ENCODE measurements at places on chromosomes 2 and 18.

- no peak for DNase-seq
Observed at GRCh38 chr18:62771494-62772270, 56.3 kb downstream of the PHLPP1 start.

- DNase-seq: no peak
Observed at GRCh38 chr2:85458601-85459563, 40.4 kb downstream of the SH2D6 start.

GRCh38 chr2:167581961-167582574 lies 665.3 kb downstream of the STK39 start:
- no peak for DNase-seq

- no peak for DNase-seq
Observed at GRCh38 chr18:35715139-35715538, 133.6 kb downstream of the GALNT1 start.

- no peak for DNase-seq
Observed at GRCh38 chr18:60411715-60412114, 39.1 kb upstream of the MC4R start.

- no peak for DNase-seq
Observed at GRCh38 chr2:161067846-161068350, 92.3 kb upstream of the TANK start.

DNA sequence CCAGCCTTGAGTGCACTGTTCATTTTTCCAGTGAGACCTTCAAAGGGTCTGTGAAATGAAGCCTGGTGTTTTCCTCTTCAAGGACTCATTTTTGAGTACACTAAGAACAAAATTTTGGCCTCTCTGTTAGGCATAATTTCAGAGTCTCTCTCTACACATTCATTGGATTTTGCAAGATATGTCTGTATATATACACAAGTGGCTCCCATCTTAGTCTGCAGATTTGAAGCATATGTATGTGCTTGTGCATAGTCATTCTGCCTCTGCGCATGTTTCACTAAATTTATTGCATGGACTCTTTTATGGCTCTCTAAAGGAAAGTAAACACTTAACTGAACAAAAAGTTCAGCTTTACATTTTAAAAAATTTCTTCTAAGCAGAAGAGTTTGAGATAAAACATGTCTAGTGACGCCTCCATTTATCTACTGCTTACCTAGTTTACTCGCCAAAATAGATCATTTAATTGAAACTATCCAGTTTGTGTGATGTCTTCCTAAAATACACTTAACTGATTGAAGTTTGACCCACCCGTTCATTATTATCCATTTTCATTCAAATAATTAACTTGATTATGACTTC lies 145.9 kb downstream of the FMNL2 start:
- no peak for DNase-seq

GRCh38 chr2:30940839-30941238 lies 133.6 kb upstream of the CAPN13 start:
- no peak for DNase-seq

DNA sequence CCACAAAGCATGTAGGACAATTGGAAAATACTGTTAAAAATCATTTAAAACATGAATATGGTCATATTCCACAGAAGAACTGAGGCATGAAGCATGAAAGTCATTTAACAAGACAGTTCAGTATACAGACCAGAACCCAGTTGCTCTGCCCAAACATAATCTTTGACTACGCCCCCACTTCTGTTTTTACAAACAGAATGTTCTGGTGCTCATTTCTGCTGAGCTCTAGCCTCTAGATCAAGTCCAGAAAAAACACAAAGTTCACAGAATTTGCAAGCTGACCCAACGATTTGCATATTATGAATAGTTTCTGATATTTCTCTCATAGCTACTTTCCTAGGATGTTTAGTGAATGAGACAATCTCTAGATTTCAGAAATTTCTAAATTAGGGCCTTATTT lies 424.9 kb downstream of the PID1 start:
- no peak for DNase-seq

DNA sequence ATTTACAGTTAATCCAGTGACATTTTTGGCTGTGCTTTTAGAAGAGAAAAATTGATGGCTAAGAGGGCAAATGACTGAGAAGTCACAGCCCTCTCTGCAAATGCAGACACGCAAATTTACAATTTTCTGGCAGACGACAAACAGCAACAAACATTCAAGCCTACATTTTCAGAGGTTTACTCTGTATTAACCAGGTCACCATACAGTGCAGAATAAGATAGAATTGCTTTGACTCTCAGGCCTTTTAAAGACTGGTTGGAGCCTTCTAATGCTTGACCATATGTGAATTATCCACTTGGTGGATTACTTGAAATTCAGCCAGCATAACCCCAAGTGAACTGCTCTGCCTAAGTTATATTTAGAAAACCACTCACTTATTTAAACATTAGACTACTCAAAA lies 280.9 kb upstream of the STON1 start:
- no peak for DNase-seq

GRCh38 chr2:71879509-71880184 lies 268.0 kb downstream of the CYP26B1 start:
- DNase-seq: no peak

GRCh38 chr18:58067601-58068000 lies 23.6 kb downstream of the NEDD4L start:
- DNase-seq: no peak

GRCh38 chr2:103144837-103145236 lies 383.0 kb downstream of the TMEM182 start:
- no peak for DNase-seq

DNA sequence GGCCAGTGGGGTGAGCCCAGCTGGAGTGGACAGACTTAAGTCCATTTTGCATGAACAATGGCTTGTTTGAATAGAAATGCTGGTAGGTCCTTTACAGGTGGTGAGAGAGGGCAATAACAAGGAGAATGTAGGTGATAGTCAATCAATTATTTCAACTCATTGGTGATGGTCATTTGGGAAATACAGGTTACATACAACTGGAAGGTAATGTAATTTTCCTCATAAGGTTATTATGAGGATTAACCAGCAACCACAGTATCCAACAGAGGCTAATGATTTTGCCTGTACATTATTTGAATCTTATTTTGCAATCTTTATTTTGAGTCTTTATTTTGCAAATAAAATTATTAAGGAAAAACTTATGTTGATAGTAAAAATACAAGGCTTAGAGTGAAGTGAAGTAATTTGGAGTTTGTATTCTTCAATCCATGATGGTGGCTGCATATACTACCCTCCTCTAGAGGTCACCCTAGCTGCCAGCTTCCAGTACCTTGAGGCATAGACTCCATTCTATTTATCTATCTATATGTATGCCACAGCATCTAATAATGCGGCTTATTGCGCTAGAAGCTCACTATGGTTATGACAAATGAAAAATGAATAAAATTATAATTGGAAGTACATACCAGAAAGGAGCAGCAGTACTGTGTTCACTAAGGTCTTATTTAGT lies 20.5 kb upstream of the HNMT start:
- no peak for DNase-seq

- no peak for DNase-seq
Observed at GRCh38 chr18:59419386-59419785, 60.3 kb upstream of the LMAN1 start.

- no peak for DNase-seq
Observed at GRCh38 chr2:111983478-111984212, 71.4 kb upstream of the TMEM87B start.

DNA sequence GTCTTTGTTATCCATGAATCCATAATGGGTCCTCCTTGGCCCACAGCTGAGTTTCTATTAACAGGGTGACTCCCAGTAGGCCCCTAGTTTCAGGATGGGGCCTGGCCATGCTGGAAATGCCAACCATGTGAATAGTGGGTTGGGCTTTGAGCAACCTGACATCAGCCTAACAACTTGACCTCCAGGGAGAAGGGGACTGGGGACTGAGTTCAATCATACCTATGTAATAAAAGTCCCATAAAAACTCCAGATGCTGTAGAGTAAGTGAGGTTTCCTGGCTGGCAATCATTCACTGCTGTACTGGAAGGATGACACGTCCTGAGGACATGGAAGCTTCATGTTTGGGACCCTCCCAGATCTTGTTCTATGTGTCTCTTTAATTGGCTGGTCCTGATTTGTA lies 7.9 kb downstream of the REV1 start:
- no peak for DNase-seq
